ENCODE measurements at places on chromosomes 7 and 10. TPM values are rescaled to one million over a fixed set of nuclear protein-coding genes. Genes with fewer than 3 reads are reported as not detected.

LEP gene
- total RNA-seq = not detected

DNA sequence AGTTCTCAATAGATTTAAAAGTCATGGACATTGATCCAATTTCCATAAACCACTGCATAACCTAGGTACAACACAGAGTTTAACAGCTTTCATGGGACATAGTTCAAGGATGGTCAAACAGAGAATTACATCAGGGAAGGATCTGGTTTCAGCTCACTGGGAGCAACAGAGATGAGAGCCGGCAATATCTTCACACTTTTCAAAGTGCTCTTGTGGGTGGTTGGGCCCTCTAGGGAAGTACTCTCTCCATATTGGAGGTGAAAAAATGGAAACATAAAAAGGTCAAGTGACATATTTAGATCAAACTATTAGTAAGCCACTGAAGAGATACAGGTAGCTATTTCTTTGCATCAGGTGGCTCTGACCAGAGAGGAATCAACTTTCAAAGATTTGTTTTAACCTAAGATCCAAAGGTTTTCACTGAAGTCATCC is 61.8 kb upstream of the LRRN3 start:
- H3K36me3 ChIP-seq = no peaks in the 10 kb centered on the region
- no peaks in the 10 kb centered on the region for H3K27me3 ChIP-seq
- peaks cover 7% of the 10 kb centered on the region for H3K4me1 ChIP-seq
- H3K27ac ChIP-seq = no peak overlapping the region

DNA sequence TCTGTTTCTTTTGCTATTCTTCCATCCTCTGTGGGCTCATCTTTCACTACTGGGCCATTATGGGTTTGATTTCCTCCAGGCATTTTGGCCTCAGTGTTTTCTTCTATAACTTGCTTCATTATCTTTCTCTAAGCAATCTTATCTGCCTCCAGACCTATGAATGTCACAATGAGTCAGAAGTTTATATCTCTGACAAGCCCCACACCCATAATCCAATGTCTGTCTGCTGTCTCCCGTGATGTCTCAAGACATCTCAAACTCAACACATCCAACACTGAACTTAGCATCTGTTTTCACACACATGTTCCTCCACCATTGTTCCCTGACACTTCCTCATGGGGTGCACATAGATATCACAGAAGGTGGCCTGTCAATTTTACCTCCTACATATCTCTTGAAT is 46.7 kb upstream of the RHOBTB1 start:
- no peak overlapping the region for H3K27ac ChIP-seq
- no peaks in the 10 kb centered on the region for H3K4me1 ChIP-seq
- DNase-seq = no peak
- H3K36me3 ChIP-seq = no peaks in the 10 kb centered on the region
- H3K4me3 ChIP-seq = no peak overlapping the region
- no peaks in the 10 kb centered on the region for H3K27me3 ChIP-seq

DNA sequence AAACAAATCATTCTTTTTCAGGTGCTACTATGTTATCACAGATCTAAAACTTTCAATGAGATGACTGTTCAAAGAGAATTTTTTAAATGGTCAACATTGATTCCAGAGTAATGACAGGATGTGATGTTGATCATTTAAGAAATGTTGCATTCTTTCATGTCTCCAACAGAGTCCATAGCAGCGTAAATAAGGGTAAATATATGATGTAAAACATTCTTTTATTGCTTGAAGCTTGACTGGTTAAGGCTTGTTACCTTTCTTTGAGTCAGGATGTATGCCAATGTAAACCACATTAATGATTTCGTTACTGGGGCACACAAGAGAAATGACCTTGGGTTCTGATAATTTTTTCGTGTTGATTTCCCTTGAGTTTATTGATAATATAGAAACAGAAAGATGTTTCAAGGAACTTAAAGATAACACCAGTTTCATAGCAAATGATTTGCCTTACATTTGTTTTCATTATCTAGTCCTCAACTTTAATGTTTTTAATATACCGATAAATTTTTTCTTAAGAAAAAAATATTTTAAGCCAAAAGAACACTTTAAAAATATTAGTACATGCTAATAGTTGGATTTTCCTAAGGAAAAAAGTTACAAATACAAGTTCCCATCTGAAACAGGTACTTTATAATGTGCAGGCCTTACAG is 3.5 kb downstream of the STK17A start:
- peaks cover 4% of the 10 kb centered on the region for H3K36me3 ChIP-seq
- H3K4me3 ChIP-seq = peak overlapping the region; percentile 77
- H3K4me1 ChIP-seq = peaks cover 38% of the 10 kb centered on the region
- peak overlapping the region; percentile 87 for H3K27ac ChIP-seq

DNA sequence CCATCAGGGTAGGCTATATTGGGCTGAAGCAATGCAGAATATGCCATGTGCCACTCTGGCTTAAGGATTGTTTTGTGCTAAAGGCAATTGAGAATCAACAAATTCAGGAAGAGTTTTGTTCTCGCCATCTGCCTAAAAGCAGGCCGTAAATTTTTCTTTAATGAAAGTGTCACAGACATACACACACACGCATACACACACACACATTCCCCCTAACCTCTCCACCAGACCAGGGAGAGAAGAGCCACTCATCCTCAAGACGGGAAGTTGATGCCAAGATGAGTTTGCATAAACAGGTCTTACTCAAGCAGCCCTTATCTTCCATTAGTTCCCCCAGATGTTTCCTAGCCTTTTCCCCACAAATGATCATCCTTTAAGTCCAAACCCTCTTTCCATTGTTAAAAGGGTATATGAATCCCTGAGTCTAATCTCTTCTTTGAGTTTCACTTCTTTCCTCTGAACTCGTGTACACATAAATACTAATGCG is 59.6 kb upstream of the TRIM24 start:
- no peak overlapping the region for H3K4me3 ChIP-seq
- H3K27ac ChIP-seq = no peak overlapping the region
- H3K27me3 ChIP-seq = no peaks in the 10 kb centered on the region
- no peaks in the 10 kb centered on the region for H3K4me1 ChIP-seq
- no peaks in the 10 kb centered on the region for H3K36me3 ChIP-seq

AKR1C8 gene
- 0.28 TPM for total RNA-seq

GRCh38 chr7:135361788-135362187 is 128.2 kb downstream of the STRA8 start:
- no peaks in the 10 kb centered on the region for H3K27me3 ChIP-seq
- H3K4me1 ChIP-seq = no peaks in the 10 kb centered on the region
- peaks cover 14% of the 10 kb centered on the region for H3K36me3 ChIP-seq
- no peak overlapping the region for H3K27ac ChIP-seq

- no peak overlapping the region for H3K4me3 ChIP-seq
- no peaks in the 10 kb centered on the region for H3K36me3 ChIP-seq
- no peaks in the 10 kb centered on the region for H3K27me3 ChIP-seq
- no peaks in the 10 kb centered on the region for H3K4me1 ChIP-seq
Observed at GRCh38 chr10:72638586-72639440, 12.9 kb upstream of the MICU1 start.

FAM13C gene
- total RNA-seq = not detected

DOCK4 gene
- 0.38 TPM for total RNA-seq

GRCh38 chr10:22764639-22765038 is 50.3 kb upstream of the PIP4K2A start:
- no peak overlapping the region for H3K4me3 ChIP-seq
- H3K27ac ChIP-seq = no peak overlapping the region
- no peak for DNase-seq
- H3K4me1 ChIP-seq = no peaks in the 10 kb centered on the region

- no peak for DNase-seq
- H3K27ac ChIP-seq = no peak overlapping the region
- H3K4me1 ChIP-seq = peaks cover 21% of the 10 kb centered on the region
- H3K36me3 ChIP-seq = no peaks in the 10 kb centered on the region
- H3K4me3 ChIP-seq = no peak overlapping the region
Observed at GRCh38 chr10:43591303-43591904, 14.8 kb upstream of the ZNF485 start.

DNA sequence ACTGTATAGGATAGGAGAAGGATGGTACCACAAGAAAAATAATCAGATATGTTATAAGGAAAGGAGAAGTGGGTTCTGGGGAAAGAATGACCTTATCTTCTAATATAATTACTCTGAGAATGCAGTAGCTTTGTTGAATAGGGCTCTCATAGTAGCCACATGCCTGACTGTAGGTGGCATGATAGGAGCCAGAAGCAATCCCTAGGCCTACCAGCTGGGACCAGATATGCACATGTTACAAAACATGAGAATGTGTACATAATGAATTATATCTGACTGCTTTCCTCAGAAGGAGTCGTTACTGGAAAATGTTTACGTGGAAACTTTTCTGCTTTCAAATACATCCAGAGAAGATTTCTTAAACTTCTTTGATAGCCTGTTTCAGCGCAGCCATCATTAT is 53.2 kb upstream of the FAM3C start:
- H3K27me3 ChIP-seq = no peaks in the 10 kb centered on the region
- no peaks in the 10 kb centered on the region for H3K4me1 ChIP-seq
- H3K36me3 ChIP-seq = no peaks in the 10 kb centered on the region
- DNase-seq = no peak

DNA sequence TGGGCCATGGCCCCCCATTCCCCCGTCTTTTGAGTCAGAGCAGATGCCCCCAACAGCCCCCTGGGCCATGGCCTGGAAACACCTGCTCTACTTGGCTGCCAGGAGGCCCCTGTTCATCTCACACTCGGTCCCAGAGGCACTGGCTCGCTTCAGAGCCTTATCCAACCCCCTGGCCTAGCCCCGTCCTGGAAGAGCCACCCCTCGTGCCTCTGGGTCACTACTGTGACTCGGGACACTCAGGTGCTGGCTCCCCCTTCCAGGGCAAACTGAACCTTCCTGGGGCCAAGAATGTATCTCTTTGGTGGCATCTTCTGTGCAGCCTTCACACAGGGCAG is 7.0 kb downstream of the POLR2J start:
- DNase-seq = no peak
- H3K27ac ChIP-seq = no peak overlapping the region
- H3K4me1 ChIP-seq = peaks cover 6% of the 10 kb centered on the region
- H3K4me3 ChIP-seq = no peak overlapping the region
- H3K27me3 ChIP-seq = no peaks in the 10 kb centered on the region
- H3K36me3 ChIP-seq = peaks cover 44% of the 10 kb centered on the region

DNA sequence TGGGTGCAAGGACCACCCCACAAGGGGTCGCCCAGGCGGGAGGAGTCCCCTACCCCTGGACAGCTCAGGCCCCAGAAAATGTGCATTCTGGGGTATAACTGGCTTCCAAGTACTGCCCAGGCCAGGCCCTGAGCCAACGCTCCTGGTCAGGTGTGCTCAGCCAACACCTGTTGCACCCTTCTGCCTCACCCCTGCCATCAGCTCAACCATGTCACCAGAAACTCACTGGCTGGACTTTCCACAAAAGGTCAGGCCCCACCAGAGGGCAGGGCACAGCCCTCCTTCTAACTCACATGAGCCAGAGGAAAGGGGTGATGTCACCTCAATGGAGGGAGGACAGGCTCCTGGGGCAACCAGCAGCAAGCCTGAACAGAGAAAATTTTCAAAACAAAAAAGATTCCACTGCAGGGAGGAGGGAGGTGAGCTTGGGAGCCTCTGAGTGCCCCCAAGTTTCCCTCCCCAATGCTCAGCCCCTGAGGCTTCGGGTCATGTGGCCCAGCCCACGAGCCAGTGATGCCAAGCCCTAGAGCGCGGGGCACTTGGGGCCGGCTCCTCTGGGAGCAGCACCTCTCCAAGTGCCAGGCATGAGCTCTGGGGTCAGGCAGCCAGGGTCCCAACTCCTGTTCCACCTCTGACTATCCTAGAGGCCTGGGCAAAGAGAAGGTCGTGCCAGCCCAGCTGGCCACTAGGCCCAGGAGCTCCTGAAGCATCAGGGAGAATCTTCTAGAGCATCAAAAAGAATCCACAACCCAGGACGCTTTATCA is 2.2 kb downstream of the OGDHL start:
- no peaks in the 10 kb centered on the region for H3K36me3 ChIP-seq
- H3K4me1 ChIP-seq = peaks cover 9% of the 10 kb centered on the region
- H3K27me3 ChIP-seq = peaks cover 36% of the 10 kb centered on the region
- no peak overlapping the region for H3K27ac ChIP-seq
